ENCODE measurements at places on chromosomes 13 and 19. TPM values are rescaled to one million over a fixed set of nuclear protein-coding genes. Genes with fewer than 3 reads are reported as not detected.

Gene URAD
- total RNA-seq = not detected

Gene ZNF121
- total RNA-seq = 125 TPM

Gene CACNG7
- not detected for total RNA-seq

Gene NCR1
- not detected for total RNA-seq

Gene GFY
- not detected for total RNA-seq

Gene C1QTNF9
- total RNA-seq = not detected

Gene RFPL4A
- total RNA-seq = not detected

Gene STARD13
- total RNA-seq = 0.68 TPM

Gene PRRG2
- total RNA-seq = 7.9 TPM

Gene HOMER3
- 48.5 TPM for total RNA-seq

Gene TLE6
- total RNA-seq = not detected

Gene ACP4
- total RNA-seq = not detected

Gene FBXO27
- total RNA-seq = 7.2 TPM

Gene OR10H1
- not detected for total RNA-seq

Gene WDR88
- total RNA-seq = not detected

Gene LYPD4
- total RNA-seq = not detected

Gene LRG1
- 2.1 TPM for total RNA-seq

Gene KLK3
- not detected for total RNA-seq

Gene GPC5
- 1.7 TPM for total RNA-seq

Gene OR7C1
- not detected for total RNA-seq

Gene SLC46A3
- total RNA-seq = 3.4 TPM

Gene ZNF491
- 0.34 TPM for total RNA-seq

Gene RASIP1
- total RNA-seq = 0.71 TPM

Gene SIGLEC14
- not detected for total RNA-seq

Gene PSG3
- not detected for total RNA-seq

Gene ZNF814
- total RNA-seq = 16.9 TPM

Gene SGCG
- 7.5 TPM for total RNA-seq

Gene CATSPERD
- total RNA-seq = not detected

Gene ITGBL1
- total RNA-seq = 1.0 TPM

Gene LILRA1
- not detected for total RNA-seq

Gene SSC5D
- 0.36 TPM for total RNA-seq

Gene DHDH
- total RNA-seq = 1.6 TPM
